ENCODE measurements at places on chromosomes 11 and 22.

DNA sequence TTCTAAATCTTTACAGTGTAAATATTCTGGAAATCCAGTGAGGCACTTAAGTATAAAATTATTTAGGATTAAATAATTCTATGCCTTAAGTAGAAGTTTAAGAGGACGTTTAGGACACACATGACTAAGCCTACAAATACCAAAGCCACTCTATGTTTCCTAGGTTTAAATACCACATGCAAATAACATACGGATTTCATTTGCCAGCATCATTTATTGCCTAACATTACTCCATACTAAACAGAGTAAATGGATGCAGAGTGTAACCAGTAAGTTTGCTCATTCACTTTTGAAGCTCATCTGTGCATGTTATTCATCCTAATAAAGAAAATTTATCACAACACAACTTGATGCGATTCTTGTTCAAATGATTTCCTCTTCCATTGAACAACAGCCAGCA lies 4.1 kb downstream of the BDNF start:
- DNase-seq = no peak

- DNase-seq = no peak
These were observed 28.1 kb upstream of the FBXO3 start for GRCh38 chr11:33802194-33802950.

- no peak for DNase-seq
These were observed 569.0 kb downstream of the CNTN5 start for GRCh38 chr11:99589771-99590170.

GRCh38 chr22:37329238-37330140 lies 47.2 kb downstream of the CYTH4 start:
- no peak for DNase-seq

DNA sequence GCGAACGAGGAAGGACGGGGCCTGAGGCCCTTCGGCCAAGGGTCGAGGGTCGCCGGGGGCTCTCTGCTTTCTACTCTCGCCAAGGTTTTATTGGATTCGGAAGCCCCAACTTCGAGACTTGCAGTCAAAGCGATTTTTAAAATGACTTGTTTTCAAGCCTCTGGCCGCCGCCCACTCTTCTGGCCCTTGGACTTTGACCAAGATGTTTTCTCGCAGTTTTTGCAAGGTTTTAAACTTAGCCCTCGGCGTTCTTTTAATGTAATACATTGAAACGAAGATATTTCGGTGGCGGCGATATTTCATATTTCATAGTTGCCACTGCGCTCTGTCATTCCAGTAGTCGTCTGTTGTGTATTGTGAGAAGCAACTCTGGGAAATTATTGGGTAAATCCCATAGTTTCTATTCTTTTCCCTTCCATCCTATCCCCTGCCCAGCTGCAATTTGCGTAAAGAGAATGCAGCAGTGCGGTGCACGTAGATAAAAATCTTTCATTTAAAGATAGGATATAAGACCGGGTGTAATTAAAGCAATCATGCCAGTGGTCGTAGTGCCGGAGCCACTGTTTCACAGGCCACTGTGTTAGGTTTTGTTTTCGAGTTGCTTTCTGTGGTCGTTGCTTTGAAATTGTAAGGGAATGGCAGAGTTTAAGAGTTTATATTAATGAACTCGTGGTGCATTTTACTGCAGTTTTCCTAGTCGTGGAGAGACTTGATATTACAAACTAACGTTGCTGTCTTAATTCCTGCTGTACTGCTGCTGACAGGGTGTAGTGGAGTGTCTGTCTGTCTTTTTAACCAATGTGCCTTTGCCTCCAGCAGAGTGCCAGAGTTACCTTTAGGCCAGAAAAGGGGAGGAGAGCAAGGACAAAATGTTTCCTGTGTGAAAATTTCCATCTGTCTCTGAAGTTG lies 702 bp downstream of the BIRC2 start:
- DNase-seq = peak; percentile 69

DNA sequence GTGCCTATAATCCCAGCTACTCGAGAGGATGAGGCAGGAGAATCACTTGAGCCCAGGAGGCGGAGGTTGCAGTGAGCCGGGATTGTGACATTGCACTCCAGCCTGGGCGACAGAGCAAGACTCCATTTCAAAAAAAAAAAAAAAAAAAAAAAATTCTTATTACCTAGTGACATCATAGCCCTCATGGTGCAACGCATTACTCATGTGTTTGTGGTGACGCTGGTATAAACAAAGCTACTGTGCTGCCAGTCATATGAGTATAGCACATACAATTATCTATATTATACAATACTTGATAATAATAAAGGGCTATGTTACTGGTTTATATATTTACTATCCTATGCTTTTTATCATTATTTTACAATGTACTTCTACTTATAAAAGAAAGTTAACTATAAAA lies 41.2 kb downstream of the OR2AT4 start:
- DNase-seq = no peak
